ENCODE measurements at places on chromosomes 13 and 19.

DNA sequence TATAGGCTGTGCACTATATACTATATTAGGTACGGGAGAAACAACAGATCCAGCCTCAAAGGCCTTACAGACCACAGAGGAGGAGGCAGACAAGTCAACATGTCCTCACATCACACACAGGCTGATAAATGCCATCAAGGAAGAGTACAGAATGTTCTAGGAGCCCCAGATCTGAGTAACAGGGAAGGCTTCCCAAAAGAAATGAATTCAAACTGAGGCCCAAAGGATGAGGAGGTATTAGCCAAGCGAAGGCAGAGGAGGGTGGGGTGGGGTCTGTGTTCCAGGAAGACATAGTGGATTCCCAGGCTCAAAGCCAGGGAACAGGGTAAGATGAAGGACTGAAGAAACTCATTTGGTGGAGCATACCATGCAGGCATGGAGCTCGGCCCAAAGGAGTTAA lies 55.1 kb downstream of the RXFP2 start:
- no peak for DNase-seq

DNA sequence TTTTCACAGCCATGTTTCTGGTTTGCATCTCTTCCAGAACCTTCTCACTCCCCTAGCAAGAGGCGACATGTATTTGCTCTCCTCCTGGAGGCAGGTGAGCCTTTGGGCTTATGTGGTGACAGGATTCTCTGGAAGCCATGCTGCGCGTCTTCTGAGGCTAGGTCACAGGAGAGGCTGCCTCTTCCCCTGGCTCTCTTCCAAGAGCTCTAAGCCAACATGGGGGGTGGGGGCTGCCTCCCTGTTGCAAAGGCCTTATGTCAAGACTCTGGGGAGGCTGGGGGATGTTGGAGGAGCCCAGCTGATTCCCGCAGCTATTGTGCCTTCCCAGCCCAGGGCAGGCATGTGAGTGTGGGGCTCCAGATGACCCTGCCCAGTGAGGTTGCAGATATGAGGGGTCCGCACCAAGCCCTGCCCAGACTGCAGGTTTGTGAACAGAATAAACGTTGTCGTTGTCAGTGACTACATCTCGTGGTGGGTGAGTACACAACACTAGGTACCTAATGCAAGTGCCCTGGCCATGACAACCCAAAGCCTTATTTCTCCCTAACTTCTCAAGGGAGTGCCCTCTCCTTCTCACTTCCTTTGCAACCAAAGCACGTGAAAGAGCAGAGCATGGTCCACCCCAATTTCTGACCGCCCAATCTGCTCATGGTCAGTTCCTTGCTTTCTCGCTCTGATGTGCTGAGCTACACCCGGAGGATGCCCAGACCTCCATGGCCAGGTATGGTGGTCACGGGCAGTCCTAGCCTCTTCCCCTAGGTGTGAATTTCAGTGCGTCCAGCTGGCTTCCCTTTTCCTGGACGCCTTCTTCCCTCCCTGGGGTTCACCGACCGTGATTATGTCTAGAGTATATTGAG lies 44.9 kb downstream of the TEX29 start:
- DNase-seq, result no peak

- no peak for DNase-seq
Measured at GRCh38 chr13:114136576-114136975, 4.2 kb upstream of the RASA3 start.

- no peak for DNase-seq
Measured at GRCh38 chr13:79933389-79933788, 407.5 kb downstream of the SPRY2 start.

DNA sequence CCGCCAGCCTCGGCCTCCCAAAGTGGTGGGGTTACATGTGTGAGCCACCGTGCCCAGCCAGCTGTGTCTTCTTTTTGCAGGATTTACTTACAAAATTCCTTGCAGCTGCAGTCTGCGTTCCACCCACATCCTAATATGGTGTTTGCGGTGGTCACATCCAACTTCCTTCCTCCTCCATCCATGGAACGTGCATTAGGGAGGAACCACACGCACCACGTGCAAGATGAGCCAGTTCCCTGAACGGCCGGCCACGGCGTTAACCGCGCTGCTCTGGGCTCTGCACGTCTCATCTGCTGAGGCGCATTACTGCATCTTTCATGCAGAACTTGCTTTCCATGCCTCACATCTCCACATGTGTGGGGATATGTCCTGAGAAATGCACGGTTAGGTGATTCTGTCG lies 13.0 kb upstream of the SIGLEC11 start:
- DNase-seq, result no peak

- DNase-seq, result no peak
Measured at GRCh38 chr19:51779181-51779580, 15.8 kb upstream of the FPR3 start.

DNA sequence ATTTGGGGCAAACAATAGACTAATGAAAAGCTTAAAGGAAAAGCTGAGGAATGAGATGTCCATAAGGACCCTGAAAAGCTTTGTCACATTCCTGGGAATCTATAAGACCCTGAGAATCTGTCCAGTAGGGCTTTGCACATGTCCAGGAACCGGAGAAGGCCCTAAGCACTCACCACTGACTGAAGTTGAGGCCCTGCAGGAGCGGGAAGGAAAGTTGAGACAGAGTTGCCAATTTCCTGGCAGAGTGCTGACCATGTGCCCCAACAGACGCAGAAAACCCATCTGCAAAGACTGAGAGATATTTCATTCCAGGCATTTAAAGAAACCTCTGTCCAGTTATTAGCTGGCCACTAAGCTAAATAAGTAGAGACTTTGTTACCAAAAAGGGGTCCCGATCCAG lies 890.5 kb downstream of the UQCRFS1 start:
- no peak for DNase-seq

DNA sequence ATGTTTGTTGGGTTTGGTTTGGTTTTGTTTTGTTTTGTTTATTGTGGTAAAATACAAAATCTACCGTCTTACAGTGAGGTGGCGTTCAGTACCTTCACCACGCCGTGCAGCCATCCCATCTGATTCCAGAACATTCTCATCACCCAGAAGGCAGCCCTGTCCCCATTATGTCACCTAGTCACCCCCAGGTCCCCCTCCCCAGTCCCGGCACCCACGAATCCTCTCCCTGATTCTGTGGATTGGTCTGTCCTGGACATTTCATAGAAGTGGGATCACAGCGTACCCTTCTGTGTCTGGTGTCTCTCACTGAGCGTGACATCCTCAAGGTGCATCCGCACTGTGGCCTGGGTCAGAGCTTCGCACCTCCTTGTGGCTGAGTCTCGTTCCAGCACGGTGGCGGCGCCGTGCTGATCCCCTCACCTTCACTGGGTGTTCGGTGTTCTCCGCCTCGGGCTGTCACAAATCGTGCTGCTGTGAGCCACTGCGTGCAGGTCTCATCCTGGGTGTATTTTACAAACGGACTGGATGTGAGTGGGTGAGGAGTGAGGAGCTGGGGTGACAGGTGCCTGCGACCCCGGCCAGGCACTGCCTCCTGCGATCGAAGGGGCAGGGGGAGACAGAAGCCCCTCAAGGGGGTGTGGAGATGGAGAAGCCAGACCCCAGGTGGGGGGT lies 580 bp upstream of the TEKTIP1 start:
- no peak for DNase-seq

GRCh38 chr13:99572921-99573320 lies 71.6 kb downstream of the TM9SF2 start:
- DNase-seq, result no peak

- DNase-seq, result no peak
Measured at GRCh38 chr19:36254848-36255247, 39.9 kb downstream of the ZNF146 start.

GRCh38 chr19:14361824-14362223 lies 19.4 kb upstream of the ADGRE5 start:
- no peak for DNase-seq

DNA sequence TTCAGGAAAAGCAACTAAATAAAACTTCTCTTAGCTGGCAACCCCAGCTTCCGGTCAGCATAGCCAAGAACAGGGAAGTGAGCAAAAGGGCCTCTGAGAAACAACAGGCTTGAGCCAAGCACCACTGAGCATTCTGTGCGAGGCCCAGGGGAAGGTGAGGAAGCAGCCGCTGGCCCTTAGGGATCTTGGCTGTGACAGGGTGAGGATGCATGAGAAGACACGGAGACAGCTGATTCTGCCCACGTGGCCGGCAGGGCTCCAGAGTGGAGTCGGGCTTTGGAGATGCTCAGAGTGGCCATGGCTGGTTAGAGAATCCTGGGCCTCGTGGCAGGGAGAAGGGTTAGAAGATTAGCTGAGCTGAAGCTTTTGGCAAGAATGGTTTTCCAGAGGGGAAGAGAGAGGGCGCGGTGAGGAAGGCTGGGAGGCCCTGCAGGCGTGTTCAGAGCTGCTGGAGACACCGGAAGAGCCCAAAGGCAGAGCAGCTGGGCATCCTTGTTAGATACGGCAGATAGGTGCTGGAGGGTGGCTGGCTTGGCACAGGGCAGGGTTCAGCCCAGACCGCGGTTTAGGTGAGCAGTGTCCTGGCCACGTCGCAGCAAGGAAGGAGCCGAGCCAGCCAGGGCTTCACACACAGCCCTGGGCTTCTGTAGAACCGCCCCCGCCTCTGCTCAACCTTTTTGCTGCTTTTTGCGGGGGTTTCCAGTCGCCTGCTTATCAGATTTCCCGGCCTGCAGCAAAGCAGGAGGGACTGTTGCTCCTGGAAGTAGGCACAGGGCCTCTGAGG lies 17.3 kb downstream of the UPF1 start:
- DNase-seq, result no peak

DNA sequence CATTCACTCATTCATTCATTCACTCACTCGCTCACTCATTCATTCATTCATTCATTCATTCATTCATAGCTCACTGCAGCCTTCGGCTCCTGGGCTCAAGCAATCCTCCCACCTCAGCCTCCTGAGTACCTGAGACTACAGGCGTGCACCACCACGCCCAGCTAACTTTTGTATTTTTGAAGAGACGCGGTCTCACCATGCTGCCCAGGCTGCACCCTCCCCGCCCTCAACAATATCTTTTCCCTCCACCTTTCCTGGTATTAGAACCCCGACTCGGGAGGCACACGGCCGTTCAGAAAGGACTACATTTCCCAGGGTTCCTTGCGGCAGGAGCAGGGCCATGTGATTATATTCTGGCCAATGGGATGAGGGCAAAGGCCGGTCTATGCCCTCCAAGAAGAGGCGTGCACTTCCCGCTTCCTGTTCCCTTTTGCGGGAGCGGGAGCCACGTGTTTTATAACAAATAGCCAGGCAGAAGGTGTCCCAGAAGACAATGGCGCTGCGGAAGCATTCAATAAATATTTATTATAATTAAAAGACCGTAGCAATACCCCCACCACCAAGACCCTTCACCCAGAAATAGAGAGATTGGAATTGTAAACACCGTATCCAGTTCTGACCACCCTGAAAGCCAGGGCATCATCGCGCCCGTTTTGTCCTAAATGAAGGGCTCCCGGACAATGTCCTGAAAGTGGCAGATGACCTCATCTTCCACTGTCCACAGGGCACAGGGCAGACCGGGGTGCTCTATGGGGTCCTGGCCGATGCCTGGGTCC lies 15.9 kb downstream of the TICAM1 start:
- DNase-seq, result peak; percentile 38

Data from stimulated activated CD8-positive, alpha-beta memory T cell treated with anti-CD3 and anti-CD28 coated beads, Interleukin-15, amount 100 ng/mL, for 1 hour (primary cell).